Germinal center (tissue), 1 donor: ENCODE measurements at places on chromosomes 13 and 19.
A peak's percentile ranks its signal among the peaks of the same experiment; 100 is the strongest.

GRCh38 chr13:43473437-43473836 is 313.3 kb downstream of the ENOX1 start:
- DNase-seq, result no peak

DNA sequence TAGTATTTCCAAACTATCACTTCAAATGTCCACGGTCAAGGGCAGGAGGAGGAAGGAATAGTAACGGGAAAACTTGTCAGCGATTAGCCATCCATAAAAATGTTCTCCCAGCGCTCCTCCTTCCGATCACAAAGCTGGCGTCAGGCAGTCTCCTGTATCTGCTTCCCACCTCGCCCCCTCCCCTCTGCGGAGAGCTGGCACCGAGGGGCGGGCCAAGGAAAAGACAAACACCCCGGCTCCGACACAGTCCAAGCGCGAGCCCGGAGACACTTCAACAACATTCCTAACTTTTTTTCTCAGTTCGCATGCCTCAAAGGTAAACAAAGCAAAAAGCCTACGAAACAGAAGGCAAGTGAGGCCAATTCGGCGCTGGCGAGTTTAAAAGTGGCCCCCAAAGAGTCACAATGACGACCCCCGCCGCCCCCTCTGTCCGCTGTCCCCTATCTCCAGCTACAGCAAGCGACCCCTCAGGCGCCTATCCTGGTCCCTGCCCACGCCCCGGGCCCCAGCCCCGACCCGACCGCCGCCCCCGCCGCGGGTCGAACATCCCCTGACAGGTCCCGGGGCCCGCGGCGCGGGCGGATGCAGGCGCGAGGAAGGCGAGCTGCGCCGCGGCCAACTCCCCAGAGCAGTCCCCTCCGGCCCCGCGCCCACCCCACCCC is 736 bp downstream of the SMAD9 start:
- DNase-seq, result peak; percentile 26

GRCh38 chr13:42337808-42338600 is 66.1 kb downstream of the AKAP11 start:
- no peak for DNase-seq

DNA sequence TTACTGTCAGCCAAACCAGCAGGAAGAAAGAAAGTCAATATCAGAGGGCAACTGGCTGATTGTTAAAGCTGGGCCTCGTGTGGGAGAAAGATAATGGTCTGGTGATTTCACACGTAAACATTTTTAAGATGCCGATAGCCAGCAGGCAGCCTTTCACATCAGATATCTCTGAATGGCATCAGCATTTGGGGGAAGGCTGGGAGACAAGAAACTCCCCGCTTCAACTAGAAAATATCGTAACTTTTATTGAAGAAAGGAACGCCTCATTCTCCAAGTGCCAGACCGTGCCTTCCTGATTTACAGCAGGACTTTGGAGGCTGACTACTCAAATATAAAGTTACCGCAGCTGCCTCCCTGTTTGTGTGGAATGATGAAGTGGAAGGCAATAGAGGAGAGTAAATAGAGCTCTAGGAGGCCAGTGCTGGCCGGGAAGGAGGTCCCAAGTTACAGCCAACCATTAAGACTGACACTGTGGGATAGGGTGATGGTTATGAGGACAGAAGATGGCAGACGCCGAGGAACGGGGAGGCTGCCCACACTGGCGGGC is 284.3 kb upstream of the MAB21L1 start:
- no peak for DNase-seq

DNA sequence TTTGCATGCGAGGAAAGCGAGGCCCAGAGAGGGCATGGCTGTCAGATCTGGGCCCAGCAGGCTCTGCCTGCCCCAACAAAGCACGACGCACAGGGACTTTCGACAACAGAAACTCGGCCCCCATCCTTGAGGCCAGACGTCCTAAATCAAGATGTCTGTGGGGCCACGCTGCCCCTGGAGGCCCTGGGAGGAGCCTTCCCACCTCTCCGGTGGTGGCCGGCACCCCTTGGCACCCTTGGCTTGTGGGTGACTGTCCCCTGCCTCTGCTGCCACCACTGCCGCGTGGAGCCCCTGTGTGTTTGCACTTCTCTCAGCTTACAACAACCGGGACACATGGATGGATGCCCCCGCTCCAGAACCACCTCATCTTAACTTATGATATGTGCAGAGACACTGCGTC is 4.4 kb downstream of the WDR18 start:
- no peak for DNase-seq

DNA sequence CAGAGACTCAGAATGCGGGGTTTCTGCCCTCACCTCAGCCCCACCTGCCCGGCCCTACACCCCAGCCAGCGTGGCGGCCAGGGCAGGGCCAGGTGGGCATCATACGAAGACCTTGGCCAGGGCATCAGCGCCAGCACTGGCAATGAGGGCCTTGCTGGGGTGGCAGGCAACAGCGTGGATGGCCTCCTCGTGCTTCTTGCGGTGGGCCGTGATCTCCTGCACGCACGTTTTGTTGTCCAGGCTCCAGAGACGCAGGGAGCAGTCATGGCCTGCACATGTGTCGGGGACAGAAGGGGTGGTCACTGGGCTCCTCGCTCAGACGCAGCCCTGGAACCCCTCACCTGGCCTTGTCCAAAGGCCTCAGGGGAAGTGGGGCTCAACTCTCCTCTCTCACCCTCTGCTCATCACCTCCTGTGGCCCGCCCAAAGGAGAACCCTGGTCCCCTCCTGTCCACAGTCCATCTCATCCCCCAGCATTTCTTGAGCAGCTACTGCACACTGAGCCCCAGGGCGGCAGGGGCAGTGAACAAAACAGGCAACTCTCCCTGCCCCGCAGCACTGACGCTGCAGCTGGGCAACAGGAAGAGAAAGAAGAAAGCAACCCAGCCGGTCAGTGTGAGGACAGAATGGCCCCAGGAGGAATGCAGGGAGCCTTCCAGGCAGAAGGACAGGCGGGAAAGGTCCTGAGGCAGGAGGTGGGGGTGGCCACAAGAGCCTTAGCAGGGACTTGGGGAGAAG is 3.8 kb upstream of the PRKD2 start:
- DNase-seq, result no peak

DNA sequence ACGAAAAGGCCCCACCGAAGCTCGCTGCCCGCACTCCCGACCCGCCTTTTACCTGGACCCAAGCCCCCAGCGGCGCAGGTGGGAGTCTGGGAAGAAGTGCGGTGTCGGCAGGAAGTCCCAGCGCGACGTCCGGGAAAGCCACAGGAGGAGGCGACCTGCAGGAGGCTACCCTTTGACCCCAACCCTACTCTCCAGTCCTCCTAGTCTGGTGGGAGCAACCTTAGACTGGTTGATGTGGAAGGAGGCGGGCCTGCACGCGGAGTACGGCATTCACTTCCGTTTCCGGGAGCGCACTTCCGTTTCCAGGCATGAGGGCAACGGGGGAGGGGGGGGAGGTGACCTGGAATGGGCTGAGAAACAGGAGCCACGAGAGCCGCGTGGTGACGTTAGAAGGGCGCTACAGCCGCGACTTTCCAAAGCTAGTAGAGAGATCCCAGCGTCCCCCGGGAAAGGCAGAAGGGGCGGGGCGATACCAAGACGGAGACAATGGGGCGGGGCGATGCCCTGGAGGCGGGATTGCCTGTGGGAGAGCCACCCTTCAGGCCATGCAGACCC is 28.5 kb downstream of the ZNF266 start:
- peak; percentile 27 for DNase-seq

DNA sequence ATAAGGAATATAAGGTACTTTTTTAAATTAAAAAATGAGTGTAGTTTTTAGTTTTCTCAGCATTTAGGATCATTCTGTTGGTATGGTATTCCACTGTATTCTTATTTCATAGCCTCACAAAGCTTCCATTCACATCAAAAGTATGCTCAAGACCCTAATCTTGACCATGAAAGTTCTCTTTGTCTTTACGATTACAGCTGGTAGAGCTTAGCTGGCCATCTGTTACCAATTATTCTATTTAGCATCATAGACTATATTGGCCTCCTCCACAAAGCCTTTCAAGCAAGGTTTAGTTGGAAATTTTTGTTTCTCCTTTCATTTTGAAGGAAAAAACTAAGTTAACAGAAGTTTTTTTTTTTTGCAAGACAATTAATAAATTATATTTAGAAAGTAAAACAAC is 245.1 kb downstream of the KCTD12 start:
- no peak for DNase-seq

GRCh38 chr13:111267784-111268183 is 52.7 kb upstream of the TEX29 start:
- DNase-seq, result no peak
